ENCODE measurements at places on chromosomes 7 and 10.
A peak's percentile ranks its signal among the peaks of the same experiment; 100 is the strongest.

DNA sequence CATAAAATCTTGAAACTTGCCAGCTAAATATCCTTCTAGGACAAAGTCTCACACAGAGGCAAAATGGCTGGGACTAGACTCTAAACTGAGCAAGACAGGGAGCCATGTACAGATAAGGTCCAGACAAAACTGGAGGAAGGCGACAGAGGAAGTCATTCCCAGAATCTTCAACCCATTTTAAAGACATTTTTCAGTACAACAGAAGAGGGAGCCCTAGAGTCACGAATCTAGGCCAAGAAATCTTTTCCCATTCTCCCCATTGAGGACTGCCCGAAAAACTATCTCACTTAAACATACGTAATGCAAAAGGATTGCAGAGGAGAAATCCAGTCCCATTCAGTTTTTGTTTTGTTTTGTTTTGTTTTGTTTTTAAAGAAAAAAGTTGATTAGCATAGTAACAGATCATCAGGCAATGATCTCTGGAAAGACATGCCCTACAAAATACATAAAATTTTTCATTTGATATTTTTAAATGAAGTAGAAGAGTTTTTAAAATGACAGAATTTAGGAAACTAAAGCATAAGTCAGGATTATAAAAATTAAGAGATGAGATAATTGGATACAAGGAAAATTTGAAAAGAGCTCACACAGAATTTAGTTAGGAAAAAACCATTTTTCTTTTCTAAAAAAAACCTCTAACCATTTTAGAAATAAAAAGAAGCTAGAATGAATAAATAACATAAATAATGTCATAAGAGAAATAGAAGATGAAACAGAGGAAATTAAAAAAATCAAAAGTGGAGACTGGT, 16.9 kb upstream of the PRF1 start:
- H3K27me3 ChIP-seq: peaks cover 5% of the 10 kb centered on the region
- H3K4me1 ChIP-seq: peaks cover 36% of the 10 kb centered on the region
- H3K4me3 ChIP-seq: no peak overlapping the region
- peaks cover 9% of the 10 kb centered on the region for H3K36me3 ChIP-seq

DNA sequence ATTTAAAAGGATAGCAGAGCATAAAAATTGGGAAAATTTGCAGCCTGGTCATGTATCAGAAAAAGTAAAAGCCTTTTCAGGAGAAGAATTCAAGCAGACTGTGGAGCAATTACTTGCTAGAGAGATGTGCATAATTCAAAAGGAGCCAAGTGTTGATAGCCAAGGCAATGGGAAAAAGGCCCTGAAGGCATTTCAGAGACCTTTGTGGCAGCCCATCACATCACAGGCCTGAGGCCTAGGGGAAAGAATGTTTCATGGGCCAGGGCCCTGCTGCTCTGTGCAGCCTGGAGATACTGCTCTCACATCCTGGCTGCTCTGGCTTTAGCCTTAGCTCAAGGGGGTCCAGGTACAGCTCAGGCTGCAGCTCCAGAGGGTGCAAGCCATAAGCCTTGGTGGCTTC, 152.9 kb downstream of the MAGI2 start:
- DNase-seq: no peak
- H3K4me3 ChIP-seq: no peak overlapping the region
- H3K27me3 ChIP-seq: no peaks in the 10 kb centered on the region
- no peaks in the 10 kb centered on the region for H3K4me1 ChIP-seq
- no peak overlapping the region for H3K27ac ChIP-seq

DNA sequence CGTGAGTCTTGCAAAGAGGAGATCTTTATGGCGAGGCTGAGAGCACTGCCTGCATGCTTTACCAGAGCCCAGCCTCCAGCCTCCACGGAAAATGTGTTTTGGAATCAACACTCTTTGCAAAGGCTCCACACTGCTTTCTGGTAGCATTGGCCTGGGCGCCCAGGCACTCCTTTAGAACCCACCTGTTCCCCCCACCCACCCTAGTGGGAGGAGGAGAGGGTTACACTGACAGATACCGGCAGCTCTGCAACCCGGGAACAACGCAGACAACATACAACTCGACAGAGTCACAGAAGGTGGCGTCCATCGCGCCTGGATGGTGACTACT, 5.5 kb upstream of the MNX1 start:
- no peak for DNase-seq
- peaks cover 39% of the 10 kb centered on the region for H3K4me1 ChIP-seq
- H3K27me3 ChIP-seq: peaks cover 75% of the 10 kb centered on the region
- no peak overlapping the region for H3K27ac ChIP-seq
- H3K36me3 ChIP-seq: no peaks in the 10 kb centered on the region
- H3K4me3 ChIP-seq: no peak overlapping the region

- peak overlapping the region; percentile 81 for H3K27ac ChIP-seq
- DNase-seq: no peak
- H3K27me3 ChIP-seq: no peaks in the 10 kb centered on the region
- no peak overlapping the region for H3K4me3 ChIP-seq
- H3K4me1 ChIP-seq: peaks cover 39% of the 10 kb centered on the region
- no peaks in the 10 kb centered on the region for H3K36me3 ChIP-seq
These were observed 210.2 kb downstream of the MLLT10 start for GRCh38 chr10:21744223-21744622.

- peak overlapping the region; percentile 16 for H3K4me3 ChIP-seq
- H3K36me3 ChIP-seq: no peaks in the 10 kb centered on the region
- H3K27me3 ChIP-seq: no peaks in the 10 kb centered on the region
These were observed 107.7 kb upstream of the KLF6 start for GRCh38 chr10:3892440-3893425.

DNA sequence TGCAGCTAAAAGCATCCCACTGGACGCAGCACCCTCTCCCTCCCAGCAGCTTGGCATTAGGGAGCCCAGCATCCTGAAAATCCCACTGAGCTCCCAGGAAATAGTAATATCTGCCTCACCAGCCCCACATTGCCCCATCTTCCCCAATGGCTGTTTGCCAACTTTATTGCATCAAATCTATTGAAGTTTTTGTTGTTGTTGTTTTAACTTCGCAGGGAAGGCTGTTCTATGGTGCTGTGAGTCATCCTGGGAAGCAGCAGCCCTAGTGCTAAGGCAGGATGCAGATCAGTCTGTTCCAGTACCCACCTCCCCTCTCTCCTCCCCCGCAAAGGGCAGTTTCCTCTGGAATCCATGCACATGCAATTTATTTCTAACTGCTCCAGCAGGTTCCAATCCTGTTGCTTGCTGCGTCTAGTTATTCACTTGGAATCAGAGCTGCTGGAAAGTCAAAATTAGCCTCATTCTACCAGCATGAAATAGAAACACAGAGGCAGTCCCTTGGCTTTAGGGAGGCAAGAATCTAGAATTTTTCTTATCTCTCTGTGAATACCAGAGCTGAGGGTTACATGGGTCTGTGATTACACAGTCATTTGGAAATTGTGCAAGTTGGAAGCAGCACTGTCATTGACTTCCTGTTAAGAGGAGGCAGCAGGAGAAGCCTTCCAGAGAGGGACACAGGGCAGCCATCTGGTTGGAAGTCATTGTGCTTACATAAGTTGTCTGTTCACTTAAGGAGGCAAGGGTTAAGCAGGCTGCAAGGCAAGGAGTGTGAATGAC, 115.9 kb upstream of the CACUL1 start:
- DNase-seq: no peak
- H3K4me3 ChIP-seq: no peak overlapping the region
- H3K27me3 ChIP-seq: peaks cover 48% of the 10 kb centered on the region
- no peaks in the 10 kb centered on the region for H3K4me1 ChIP-seq
- H3K27ac ChIP-seq: no peak overlapping the region
